CD4-positive, CD25-positive, alpha-beta regulatory T cell (primary cell): ENCODE measurements at places on chromosomes 12 and 14. TPM values are rescaled to one million over a fixed set of nuclear protein-coding genes. Genes with fewer than 3 reads are reported as not detected.

- no peak for DNase-seq
These were observed 37.7 kb upstream of the GPR132 start for GRCh38 chr14:105102893-105103292.

DNA sequence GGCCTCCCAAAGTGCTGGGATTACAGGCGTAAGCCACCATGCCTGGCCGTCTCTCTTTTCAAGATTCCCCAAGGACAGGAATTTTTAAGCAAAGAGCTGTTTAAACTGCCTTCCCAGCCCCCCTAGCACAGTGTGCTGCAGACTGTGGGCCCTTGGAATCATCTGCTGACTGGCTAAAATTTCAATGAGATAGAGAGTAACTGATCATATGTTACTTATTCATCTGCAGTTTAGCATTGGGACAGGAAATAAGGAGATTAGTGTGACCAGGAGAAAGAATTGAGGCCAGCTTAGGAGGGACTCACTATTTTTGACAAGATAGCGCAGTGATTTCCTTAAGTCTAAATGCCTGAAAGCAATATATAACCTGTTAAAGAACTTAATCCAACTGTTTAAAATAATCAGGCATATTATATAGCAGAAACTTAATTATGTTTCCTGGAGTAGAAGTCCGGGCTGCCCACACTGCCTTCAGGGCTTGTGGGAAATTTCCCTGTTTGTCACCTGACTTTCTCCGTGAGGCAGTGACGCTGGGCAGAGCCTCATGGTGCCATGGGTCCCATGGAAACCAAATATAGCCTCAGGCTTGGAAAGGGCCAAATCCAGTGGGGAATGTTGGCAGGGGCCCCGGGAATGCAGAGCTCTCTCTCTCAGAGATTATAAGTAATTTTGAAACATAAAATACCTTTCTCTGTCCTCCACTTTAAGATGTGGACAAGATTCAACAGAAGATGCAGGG, 22.8 kb upstream of the CEBPE start:
- DNase-seq, result no peak

The TOGARAM1 gene
- polyA plus RNA-seq, result 6.4 TPM

- no peak for DNase-seq
These were observed 93.0 kb upstream of the TMPO start for GRCh38 chr12:98422359-98422758.

The PPM1H gene
- polyA plus RNA-seq, result not detected

DNA sequence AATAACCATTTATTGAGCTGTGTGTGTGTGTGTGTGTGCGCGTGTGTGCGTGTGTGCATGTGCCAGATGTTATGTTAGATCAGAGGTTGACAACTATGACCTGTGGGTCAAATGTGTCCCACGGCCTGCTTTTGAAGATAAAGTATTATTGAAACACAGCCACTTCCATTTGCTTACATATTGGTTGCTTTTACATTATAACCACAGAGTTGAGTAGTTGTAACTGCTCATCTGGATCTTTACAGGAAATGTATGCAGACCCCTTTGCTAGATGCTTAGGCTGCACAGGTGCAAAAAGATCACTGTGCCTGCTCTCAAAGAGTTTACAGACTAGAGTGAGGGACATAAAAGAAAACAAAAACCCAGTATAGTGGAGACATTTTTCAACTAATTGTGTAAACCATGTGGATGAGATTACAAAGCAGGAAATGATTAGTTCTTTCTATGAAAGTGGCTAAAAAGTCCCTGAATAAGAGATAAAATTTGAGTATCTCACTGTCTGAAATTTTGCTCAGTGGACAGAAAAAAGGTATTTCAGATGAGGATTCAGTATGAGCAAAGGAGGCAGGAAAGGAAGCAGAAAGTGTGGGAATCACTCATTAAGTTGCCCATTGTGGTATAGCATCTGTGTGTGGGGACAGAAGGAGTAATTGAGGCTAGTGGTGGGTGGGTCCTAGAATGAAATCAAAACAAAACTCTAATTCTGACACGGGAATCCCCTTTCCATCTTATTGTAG, 188.4 kb downstream of the PAH start:
- DNase-seq, result no peak

DNA sequence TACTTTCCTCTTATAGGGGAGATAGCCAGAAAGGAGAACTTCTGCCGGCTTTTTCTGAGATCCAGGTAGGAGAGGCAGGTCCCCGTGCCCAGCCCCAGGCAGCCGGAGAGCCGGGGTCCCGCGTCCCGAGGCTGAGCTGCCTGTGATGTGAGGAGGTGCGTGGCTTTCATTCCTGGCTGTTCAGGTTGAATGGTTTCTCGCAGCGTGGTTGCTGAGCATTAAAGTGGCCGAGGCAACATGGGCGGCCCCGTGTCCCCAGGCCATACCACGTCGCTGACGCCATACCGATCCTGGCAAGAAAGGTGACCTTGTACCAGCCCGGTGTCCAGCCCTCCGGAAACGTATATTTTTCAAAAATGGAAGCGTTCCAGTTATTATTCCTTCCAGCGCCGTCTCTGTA, 116.7 kb upstream of the MYL2 start:
- no peak for DNase-seq

DNA sequence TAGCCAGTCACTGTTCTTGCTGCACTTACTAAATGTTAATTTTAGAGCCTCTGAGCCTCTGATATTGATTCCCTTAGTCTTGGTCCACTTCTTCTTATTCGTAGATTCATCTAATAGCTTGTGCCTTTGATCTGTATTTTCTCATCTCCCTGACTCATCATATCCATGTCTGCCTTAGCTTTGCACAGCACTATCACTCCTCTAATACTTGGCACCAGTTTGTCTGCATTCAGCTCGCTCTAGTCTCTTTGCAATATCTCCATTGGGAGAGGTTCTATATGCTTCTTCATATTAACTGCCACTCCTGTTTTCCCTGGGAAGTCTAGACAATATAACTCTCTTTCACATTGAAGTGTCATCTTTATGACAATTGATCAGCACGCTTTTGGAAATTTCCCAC, 68.5 kb upstream of the CSRP2 start:
- no peak for DNase-seq

The KRT6A gene
- polyA plus RNA-seq, result not detected

- no peak for DNase-seq
These were observed 37.5 kb downstream of the PRORP start for GRCh38 chr14:35159742-35160409.

GRCh38 chr12:121038861-121039668, at the start of gene OASL:
Gene OASL (minus strand): TSS chr12:121039246. CDS start chr12:121038971, 275 bp downstream.
- DNase-seq, result peak; percentile 67

The LIN7A gene
- polyA plus RNA-seq, result 0.30 TPM

- no peak for DNase-seq
These were observed 67.6 kb upstream of the CFL2 start for GRCh38 chr14:34782031-34782430.

The MSI1 gene
- not detected for polyA plus RNA-seq

The CCDC60 gene
- polyA plus RNA-seq, result not detected

The CYP27B1 gene
- 0.26 TPM for polyA plus RNA-seq

The NPFF gene
- polyA plus RNA-seq, result not detected

GRCh38 chr12:19833775-19834501, 394.6 kb downstream of the AEBP2 start:
- peak; percentile 1 for DNase-seq
